ENCODE measurements at places on chromosomes 11 and 22.

DNA sequence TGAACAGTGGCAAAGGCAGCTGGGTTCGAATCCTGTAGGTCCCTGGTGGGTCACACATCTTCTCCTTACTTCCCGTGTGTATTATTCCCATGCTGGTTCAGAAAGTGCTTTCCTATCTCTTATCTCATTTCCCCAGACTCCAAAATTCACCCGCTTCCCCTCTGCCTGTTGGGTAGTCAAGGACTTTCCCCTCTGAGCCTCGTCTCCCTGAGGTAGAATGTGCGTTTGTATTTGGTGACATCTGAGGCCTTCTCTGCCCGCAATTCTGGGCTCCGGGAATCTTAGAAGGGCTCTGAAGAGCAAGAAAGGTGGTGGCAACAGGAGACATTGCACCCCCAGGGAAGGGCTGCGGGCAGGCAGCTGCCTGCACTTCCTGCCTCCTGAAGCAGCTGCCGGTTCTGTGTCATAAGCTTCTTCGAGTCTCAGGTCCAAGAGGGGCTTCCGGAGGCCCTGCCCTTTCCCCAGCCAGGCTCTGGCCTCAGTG is 5.9 kb downstream of the LRRC32 start:
- no peak for DNase-seq

GRCh38 chr11:12914400-12914912 is 94.7 kb upstream of the RASSF10 start:
- DNase-seq: peak; percentile 72

DNA sequence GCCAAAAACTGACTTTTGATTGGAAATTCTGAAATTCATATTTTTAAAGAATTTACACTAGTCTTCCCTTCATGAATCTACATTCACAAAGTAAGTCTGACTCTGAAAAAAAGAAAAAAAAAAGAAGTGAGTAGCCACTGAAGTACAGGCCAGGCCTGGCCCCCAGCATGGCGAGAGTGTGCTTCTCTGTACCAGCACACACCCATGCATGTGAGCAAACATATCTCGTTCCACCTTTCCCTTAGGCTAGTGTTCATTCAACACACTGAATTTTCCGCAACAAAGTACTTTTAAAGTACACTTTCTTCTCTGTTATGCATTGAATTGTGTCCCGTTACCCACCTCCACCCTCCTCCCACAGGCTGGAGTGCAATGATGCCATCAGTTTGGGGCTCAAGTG is 4.5 kb downstream of the C11orf16 start:
- DNase-seq: no peak

DNA sequence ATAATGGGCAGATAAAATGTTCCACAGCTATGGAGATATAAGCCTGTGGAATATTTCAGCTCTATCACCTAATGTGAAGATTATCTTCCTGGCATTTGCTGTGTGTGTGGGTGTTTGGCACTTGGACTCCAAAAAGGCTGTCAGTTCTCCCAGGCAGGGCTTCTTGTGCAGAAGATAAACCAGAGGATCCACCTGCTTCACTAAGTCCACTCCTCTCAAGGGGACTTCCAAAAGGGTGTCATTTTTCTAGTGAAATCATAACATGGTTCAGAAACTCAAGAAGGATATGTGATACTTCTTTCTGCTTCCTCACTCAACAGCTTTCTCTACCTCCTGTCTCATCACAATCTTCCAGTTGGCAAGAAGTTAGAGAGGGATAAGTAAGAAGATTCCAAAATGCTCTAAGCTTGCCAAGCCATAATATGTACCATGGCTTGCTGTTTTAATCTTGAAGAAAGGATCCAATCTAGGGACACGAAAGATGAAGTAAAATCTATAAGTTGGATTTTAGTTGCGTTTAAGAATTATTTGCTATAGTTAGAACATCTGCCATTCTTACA is 206.2 kb upstream of the MTMR2 start:
- no peak for DNase-seq

DNA sequence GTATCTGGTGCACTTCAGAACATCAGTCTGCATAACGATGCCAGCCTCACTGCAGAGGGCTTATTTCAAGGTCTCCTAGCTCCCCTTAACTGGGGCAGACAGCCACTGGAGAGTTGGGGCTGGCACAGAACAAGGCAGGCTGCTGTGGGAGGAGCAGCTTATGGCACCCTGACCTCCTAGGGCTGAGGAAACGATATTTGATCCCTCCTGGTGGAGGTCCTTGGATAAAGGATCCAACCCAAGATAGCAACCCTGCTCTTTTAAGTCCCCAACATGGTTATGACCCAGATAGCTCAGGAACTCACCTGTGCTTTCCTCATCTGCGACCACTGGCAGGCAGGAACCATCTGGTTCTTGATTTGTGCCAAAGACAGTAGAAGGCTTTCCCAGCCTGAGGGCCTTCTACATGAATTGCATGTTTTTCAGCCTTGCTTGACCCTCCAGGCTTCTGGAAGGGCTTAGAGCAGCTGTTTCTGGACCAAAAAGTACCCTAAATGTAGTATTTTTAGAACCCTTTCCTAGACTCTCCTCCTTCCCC is 2.8 kb downstream of the TMEM109 start:
- DNase-seq: no peak

GRCh38 chr11:105274631-105275030 is 135.1 kb upstream of the CARD18 start:
- no peak for DNase-seq

GRCh38 chr11:117535850-117536411 is 208.3 kb downstream of the CEP164 start:
- DNase-seq: no peak

GRCh38 chr22:19756288-19757128 is 4.1 kb upstream of the TBX1 start:
- DNase-seq: peak; percentile 98

DNA sequence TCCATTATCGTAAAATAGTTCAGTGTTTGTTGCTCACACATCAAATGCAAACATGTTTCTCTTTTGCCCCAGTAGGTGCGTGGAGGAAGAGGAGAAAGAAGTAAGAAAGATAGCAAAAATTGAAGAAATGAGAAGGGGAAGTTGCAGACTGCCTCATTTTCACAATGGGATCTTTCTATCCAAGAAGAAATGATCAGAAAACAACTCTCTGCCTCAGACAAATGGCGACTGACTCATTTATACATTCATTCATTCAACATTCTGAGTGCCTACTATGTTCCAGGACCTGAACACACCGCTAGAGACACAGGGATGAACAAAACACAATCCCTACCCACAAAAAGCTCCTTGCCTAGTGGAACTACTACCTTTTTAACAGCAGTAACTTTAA is 367 bp downstream of the HPS5 start:
- no peak for DNase-seq

GRCh38 chr11:110928391-110928790 is 216.2 kb upstream of the ARHGAP20 start:
- DNase-seq: no peak

DNA sequence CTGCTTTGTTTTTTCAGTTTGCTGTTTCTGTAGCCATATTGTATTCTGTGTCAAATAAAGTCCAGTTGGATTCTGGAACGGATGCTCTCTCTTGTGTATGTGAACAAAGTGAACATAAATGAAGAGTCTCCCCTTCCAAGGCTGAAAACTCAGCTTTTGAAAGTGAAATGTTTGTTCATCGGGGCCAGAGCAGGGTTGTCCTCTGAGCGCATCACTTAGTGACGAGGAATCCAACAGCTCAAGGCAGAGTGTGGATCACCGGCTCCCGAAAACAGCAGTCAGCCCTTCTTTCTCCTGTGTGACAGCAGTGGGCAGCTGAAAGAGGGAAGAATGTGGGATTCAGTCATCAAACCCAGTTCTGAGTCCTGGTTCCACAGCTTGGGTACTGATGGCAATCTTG is 21.4 kb downstream of the RBX1 start:
- DNase-seq: no peak

DNA sequence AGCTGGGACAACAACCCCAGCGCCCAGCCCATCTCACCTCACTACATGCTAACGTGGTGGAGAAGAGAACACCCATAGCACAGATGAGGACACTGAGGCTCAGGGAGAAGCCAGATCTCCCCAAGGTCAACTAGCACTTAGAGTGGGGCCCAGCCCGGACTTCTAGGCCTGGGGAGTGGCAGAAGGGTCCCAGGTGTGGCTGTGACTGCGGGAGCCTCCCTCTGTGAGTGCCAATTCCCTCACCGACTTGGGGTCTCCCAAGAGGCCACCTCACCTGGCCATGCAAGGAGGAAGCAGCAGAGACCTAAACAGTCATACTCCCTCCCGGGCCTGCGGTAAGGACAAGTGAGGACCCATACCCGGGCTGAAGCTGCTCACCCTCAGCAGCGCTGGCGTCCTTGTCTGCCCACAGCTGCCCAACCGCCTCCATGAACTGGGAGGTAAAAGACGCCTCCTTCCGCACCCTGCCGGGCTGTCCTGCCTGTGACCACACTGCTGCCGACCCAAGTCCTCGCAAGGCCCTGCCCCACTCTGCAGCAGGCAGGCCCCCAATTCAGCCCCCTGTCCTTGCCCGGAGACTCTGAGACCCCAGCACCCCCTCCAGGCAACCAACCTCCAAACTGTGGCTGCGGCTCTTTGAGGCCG is 93.2 kb upstream of the RTL6 start:
- DNase-seq: no peak

DNA sequence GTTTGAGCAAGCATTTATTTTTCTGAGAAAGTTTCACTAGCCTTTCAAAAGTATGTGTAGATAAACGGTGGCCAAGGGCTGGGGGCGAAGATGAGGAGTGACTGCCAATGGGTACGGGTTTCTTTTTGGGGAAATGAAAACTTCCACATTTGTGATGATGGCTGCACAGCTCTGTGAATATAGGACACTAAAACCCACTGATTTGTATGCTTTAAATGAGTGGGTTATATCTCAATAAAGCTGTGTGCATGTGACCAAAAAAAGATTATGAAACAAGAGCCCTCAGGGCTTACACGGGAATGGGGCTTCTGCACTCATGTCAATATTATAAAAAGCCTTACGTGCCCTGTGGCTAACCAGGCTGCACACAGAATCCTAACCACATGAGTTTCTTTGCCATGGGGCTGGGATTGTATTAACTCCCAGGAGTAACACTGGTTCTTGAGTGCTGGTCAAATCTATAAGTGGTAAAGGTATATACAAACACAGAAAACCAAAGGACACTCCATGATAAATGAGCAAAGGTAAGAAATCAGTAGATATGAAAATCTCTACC is 31.3 kb downstream of the ABCC8 start:
- DNase-seq: no peak

- no peak for DNase-seq
Measured at GRCh38 chr11:4026389-4026788, 68.2 kb upstream of the RRM1 start.

- no peak for DNase-seq
Measured at GRCh38 chr22:46514592-46515207, 22.7 kb downstream of the CELSR1 start.
